Ovary (tissue), 10 donors: ENCODE measurements at places on chromosomes 2 and 18.

DNA sequence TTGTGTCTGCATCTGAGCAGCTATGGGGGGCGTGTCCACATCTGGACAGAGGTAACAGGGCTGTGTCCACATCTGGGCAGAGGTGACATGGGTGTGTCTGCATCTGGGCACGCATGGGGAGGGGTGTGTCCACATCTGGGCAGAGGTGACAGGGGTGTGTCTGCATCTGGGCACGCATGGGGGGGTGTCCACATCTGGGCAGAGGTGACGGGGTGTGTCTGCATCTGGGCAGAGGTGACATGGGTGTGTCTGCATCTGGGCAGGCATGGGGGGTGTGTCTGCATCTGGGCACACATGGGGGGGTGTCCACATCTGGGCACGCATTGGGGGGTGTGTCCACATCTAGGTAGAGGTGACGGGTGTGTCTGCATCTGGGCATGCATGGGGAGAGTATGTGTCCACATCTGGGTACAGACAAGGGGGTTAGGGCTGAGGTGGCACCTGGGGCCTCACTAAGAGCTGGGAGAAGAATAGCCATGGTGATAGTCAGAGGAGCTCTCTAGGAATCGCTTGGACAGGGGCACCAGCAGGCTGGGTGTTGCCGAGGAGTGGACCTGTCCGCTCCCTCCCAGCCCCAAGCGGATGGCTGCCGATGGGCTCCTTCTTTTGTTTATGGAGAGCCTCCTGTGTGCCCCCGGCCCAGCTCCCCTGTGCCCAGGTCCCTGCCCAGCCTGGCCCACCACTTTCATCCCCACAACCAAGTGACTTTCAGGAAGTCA, 177.8 kb downstream of the EIPR1 start:
- DNase-seq: no peak

DNA sequence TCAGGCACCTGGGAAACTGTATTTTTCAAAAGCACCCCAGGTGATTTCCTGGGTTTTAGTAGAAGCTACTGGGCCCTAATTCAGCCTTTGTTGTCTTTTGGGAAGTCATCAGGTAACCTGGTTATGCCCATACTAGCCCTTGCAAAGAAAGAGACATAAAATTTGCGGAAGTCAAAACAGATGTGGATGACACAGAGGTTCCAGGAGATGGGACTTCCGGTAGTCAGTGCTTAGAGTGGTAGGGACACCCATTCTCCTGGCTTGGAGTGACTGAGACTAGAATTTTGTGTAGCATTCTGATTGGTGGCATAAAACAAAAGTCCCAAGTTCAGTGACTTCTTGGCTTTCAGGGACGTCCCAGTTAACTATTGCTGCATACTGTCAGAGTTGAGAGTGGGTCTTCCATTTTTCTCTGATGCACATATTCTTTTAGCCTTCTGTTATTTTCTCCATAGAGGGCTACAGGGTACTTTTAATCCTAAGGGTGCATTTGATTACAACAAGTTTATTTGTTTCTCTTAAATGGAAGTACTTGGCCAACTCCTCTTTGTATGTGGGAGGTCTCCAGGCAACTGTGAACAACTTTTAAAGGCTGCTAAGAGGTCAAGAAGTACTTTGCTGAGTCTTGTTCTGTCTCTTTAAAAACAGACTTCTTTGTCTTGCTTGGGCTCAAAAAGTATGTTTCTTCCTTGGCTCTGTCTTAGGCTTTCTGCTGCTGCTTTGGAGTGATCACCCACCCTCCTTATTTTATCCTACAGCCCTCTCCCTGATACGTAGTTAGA, 8.8 kb downstream of the NAB1 start:
- no peak for DNase-seq

GRCh38 chr18:36392164-36392978, 94.9 kb downstream of the FHOD3 start:
- no peak for DNase-seq

DNA sequence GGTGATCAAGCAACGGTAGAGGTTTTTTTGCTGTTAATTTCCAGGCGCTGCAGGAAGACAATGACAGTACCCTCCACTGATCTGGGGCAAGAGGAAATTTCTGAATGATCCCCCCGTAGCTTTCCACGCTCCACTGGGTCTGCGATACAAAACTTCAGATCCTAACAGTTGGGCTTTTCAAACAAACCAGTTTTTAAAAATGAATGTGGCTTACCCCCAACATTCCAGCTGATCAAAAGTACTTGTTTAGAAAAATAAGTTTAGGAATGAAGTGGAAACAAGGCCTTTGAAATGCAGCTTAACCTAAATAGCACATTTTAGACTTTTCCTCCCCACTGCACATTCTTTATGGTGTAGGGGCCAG, 5.7 kb downstream of the ZFP36L2 start:
- no peak for DNase-seq
